NCI-H1417 (cell line): ENCODE measurements at places on chromosomes 11 and 22.
A peak's percentile ranks its signal among the peaks of the same experiment; 100 is the strongest.

GRCh38 chr11:10784232-10785145, 24.2 kb downstream of the EIF4G2 start:
- no peak for DNase-seq

DNA sequence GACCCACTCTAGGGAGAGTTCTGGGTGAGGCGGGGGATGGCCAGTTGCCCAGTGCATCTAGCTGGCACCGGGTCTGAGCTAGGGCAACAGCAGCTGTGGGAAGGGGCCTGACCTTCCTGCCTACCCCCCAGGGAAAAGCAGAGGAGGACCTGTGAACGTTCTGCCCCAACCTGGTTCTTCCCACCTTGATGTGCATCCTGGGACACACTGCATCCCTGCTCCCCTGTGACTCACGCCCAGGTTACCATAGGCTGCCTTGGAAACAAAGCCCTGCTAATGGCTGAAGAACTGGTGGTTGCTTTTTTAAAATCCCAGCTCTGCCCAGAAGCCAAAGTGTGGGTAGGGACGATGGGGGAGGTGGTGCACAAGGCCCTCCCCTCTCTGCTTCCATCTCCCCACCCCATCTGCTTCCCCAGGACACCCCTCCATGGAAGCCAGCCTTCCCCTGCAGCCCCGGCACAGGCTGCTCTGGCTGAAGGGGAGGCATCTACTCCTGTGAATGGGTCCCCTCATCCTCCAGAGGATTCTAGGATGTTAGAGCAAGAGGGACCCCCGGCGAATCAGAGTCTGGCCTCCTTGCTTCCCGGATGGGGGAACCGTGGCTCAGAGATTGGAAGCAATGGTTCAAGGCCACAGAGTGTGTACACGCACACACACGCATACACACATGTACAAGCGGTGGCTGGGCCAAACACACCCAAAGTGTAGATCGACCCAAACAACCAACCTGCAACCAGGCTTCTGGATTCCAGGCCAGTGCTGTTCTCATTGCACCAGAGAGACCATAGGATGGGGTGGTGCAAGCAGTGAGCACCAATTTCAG, 7.6 kb upstream of the C11orf96 start:
- DNase-seq = no peak

- DNase-seq = no peak
These were observed 37.2 kb downstream of the SLC35F2 start for GRCh38 chr11:107821199-107821927.

GRCh38 chr11:119160151-119160550, 8.4 kb upstream of the NLRX1 start:
- no peak for DNase-seq

- no peak for DNase-seq
These were observed 73.5 kb upstream of the ZC3H12C start for GRCh38 chr11:110019675-110020074.

DNA sequence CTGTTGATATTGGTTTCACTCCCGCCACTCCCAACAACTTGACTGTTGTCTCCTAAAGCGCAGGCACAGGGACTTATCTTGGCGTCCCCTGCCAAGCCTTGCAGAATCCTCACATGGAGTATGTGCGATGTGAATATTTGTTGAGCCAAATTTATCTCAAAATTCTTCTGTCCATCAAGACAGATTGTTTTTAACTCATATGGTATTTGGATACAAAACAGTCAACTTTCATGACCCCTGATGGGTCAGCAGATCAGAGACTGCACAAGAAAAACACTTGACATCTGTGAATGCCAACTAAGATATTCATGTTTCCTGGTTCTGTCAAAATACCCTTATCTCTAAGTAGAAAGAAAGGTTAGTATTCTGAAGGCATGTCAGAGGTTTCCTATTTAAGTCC, 221.7 kb upstream of the BLID start:
- DNase-seq = no peak

- DNase-seq = no peak
These were observed 911.9 kb downstream of the METTL15 start for GRCh38 chr11:29019960-29020683.

DNA sequence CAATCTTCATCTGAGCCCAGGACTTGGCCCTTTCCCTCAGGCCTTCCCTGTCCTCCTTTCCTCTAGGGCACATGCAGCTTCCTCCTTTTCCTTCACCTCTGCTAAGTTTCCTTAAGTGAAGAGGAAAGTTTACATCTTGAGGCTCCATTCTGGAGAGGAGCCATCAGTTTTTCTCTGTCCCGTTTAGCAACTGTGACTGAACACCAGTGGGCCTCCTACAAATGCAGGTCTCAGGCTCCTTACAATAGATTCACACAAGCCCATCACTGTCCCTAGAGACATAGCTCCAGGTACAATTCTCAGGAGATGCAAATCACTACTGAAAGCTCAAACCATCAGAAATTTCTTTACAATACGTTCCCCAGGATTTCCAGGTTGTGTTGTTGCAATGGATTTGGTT, 23.3 kb upstream of the LYVE1 start:
- DNase-seq = no peak

- no peak for DNase-seq
These were observed 4.3 kb upstream of the OR51V1 start for GRCh38 chr11:5204787-5205186.

DNA sequence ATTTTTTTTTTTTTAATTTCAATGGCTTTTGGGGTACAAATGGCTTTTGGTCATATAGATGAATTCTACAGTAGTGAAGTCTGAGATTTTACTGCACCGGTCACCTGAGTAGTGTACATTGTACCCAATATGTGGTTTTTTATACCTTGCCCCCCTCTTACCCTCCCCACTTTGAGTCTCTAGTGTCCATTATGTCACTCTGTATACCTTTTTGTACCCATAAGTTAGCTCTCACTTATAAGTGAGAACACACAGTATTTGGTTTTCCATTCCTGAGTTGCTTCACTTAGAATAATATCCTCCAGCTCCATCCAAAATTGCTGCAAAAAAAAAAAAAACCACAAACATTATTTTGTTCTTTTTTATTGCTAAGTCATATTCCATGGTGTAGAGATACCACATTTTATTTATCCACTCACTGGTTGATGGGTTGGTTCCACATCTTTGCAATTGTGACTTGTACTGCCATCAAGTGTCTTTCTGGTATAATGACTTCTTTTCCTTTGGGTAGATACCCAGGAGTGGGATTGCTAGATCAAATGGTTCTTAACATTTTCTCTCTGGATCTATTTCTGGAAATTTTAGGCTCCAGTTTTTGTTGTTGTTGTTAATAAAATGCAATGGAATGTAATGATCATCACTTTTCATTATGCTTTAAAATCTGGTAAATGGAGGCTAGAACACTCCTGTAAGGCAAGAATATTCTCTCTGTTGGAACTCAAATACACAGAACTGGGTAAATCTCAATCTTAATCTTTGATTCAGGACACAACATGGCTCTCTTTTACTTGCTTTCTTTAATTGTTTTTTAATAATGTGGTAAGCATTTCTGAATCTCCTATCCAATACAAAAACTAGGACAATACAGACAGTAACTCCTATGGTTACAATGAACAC, 10.3 kb downstream of the NEAT1 start:
- peak; percentile 73 for DNase-seq

GRCh38 chr22:44202261-44202789, 21.6 kb downstream of the PARVG start:
- no peak for DNase-seq

- DNase-seq = no peak
These were observed 10.1 kb upstream of the SERPIND1 start for GRCh38 chr22:20763630-20764470.

- DNase-seq = no peak
These were observed 72.4 kb downstream of the CYTH4 start for GRCh38 chr22:37354670-37355069.

- no peak for DNase-seq
These were observed 15.1 kb upstream of the RGL4 start for GRCh38 chr22:23675502-23676415.

- no peak for DNase-seq
These were observed 47.5 kb upstream of the GRAMD1B start for GRCh38 chr11:123382555-123383074.

DNA sequence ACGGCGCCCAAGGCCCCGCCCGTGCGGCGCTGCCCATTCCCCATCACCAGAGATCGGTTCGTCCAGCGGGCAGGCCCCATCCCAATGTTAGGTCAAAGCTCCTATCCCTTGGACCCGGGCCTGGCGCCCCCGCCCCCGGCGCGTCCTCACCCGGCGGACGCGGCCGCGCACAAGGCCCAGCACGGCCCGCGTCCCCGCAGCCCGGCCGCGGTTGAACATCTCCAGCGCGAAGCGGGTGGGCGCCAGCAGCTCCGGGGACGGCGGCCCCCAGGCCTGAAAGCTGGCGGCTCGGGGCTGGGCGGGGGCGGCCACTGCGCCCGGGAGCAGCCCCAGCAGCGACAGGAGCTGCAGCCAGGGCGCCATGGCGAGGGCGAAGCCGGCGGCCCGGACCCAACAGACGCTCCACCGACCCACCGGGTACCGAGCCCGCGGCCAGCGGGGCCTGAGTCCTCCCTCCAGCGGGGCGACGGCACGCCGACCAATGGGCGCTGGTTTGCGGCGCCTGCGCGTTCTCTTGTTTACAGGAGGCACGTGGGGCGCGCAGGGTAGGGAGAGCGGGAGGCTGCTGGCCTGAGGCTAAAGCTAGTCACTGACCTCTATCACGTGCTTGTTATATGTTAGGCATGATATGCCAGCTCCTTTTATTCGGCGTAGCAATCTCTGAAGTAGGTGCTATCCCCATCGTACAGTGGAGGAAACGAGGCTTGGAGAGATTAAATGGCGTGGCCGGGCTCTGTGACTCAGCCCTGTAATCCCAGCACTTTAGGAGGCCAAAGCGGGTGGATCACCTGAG, at the start of gene CTSF:
Gene CTSF (minus strand): TSS at position 483 of the 793 bp plus-strand sequence. CDS start 120 bp downstream, at position 363.
- peak; percentile 87 for DNase-seq

GRCh38 chr11:126658306-126659056, 303.0 kb downstream of the ST3GAL4 start:
- DNase-seq = no peak

- DNase-seq = no peak
These were observed 109.6 kb downstream of the SGSM3 start for GRCh38 chr22:40479887-40480538.

DNA sequence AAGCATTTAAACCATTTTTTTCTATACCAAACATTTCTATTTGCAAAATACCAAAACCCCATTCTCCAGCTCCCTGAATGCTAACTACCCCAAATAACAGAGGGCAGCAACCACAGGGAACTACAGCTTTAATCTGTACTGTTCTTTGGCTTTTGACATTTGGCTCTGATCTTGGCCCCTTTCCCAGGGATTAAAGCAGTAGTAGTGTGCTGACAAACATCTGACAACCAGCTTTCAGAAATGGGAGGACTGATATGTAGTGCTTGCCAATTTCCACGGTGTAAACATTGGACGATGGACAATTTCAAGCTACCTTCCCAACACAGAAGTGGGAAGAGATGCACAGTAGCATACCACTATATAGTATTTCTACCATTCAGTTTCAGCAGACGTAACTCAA, 88.4 kb upstream of the TEAD1 start:
- no peak for DNase-seq

- peak; percentile 53 for DNase-seq
These were observed 34.7 kb downstream of the ATG16L2 start for GRCh38 chr11:72848846-72849466.

DNA sequence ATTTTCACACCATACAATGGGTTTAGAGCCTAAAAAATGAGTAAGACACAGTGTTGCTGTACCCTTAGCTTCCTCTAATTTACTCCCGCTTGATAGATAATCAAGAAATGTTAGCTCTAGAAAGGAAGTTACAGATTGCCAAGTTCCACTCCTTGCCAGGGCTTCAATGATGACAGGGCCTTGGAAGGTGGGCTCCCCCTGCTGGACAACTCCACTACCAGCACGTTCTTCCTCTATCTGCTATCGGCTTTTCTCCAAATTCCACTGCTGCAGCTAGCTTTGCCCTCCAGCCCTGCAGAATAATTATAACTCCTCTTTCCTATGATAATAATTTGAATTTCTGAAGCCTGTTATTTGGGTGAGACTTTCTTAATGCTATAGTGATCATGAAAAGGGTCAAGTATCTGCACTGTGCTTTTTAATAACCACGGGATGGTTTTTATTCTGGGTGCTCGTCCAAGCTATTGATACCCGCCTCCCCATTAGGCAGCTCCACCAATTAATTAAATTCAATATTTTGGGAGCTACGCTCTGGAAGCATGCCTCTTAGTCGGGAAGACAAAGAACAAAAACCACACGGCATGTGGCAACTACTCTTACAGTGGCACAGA, 9.0 kb downstream of the SYN3 start:
- DNase-seq = peak; percentile 68

- peak; percentile 57 for DNase-seq
These were observed 176.0 kb downstream of the ARHGAP42 start for GRCh38 chr11:100863080-100863581.

GRCh38 chr11:3808861-3809623, 682 bp downstream of the PGAP2 start:
- DNase-seq = peak; percentile 62

- peak; percentile 87 for DNase-seq
These were observed 47.1 kb downstream of the SLC22A12 start for GRCh38 chr11:64638018-64638665.

DNA sequence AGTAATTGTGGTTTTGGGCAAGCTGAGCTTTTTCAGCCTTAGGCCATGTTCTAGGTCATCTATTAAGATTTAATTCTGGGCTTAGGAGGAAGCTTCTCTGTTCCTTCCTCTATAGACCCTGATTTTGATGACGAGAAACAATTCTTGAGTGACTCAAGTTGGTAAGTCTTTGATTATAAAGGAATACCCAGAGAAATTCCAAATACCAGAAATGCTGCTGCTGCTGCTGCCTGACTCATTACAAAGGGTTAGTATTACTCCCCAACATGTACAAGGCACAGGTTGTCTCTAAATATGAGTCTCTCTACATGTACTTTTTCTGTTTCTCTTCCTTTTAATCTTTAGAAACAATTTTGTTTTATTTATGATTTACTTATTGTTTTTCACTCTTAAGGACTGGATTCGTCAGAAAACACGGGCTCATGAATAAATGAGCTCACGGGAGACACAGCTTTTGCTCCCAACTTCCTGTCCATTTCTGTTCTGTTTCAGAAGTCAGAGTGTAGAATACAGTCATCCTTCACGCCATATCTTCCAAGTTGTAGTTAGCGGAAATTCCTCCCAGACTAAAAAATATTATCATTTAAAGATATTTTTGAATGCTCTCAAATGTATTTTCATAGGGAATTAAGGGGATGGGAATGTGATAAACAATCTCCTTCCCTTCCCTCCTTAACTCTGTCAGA, 31.8 kb upstream of the RBMXL2 start:
- DNase-seq = no peak
